NCI-H526 (cell line): ENCODE measurements at places on chromosomes 3 and 15.

- no peak for DNase-seq
Observed at GRCh38 chr15:101371081-101371480, 76.0 kb upstream of the SNRPA1 start.

GRCh38 chr3:46604127-46604526, 8.2 kb upstream of the FAM240A start:
- DNase-seq: no peak

GRCh38 chr15:31306426-31307269, 20.0 kb upstream of the KLF13 start:
- DNase-seq: peak; percentile 92

DNA sequence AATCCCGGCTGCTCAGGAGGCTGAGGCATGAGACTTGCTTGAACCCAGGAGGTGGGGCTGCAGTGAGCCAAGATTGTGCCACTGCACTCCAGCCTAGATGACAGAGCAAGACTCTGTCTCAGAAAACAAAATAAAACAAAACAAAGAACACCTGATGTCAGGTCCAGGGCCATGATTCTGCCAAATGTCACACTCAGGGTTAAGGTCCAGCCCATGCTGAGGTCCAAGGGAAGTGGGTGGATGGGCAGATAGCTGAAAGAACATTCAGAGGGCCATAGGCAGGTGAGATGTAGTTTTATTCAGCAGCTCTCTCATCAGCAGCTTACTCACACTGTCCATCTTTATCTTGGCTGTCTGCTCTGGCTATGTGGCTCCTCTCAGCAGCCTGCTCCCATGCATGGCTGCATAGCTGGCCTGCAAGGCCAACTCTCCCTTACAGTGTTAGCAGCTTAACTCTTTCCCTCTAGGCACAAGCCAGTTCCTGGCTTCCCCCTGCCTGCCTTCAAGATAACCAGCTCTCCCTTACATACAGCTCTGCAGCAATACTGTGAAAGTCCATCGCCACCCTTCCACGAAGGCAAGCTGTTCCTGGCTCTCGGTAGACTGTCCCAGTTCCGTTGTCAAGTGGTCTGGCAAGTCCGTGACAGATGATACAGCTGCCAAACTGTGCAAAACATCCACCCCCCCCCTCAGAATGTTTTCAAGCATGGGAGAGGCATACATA, 62.4 kb upstream of the SIAH2 start:
- no peak for DNase-seq

GRCh38 chr15:63892794-63893441, 59.2 kb upstream of the HERC1 start:
- no peak for DNase-seq

- DNase-seq: no peak
Observed at GRCh38 chr15:37765786-37766185, 168.7 kb upstream of the TMCO5A start.

- DNase-seq: no peak
Observed at GRCh38 chr15:47415539-47415971, 301.8 kb upstream of the SEMA6D start.

DNA sequence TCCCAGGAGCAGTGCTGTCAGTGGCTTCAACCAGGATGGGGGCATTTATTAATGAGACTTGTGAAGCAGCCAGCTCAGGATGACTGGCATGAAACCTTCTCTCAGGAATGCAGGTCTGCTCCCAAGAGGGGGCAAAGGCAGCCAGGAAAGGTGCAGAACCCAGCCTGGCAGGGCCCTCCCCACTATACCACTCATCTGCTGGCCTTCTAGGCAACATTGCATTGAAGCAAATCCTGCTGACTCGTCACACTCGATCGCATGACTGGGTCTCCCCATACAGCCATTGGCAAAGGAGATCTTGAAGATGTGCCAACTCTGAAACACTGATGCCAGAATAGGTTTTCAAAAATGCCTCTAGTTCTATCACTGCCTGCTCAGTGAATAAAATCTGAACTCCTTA, 65.7 kb upstream of the CMTM7 start:
- DNase-seq: no peak

- DNase-seq: no peak
Observed at GRCh38 chr15:68412218-68412617, 19.7 kb downstream of the ITGA11 start.

GRCh38 chr3:44920081-44920480, 45.7 kb downstream of the TGM4 start:
- no peak for DNase-seq

GRCh38 chr3:43523454-43524053, 98.3 kb downstream of the ANO10 start:
- no peak for DNase-seq

GRCh38 chr3:39189150-39189958, 3.0 kb downstream of the XIRP1 start:
- no peak for DNase-seq

DNA sequence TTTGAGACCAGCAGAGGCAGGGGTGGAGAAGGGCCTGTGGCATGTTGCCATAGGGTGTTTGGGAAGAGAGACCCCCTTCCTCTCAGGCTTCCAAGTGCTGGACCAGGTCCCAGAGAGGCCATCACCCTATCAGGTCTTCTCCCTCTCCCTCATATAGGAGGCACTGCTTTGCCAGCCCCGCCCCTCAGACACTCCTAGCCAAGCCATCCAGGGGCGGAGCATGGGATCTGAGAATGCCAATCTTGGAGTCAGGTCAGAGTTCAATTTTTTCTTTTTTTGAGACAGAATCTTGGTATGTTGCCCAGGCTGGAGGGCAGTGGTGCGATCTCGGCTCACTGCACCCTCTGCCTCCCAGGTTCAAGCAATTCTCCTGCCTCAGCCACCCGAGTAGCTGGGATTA, 32.7 kb downstream of the CRABP1 start:
- DNase-seq: no peak

DNA sequence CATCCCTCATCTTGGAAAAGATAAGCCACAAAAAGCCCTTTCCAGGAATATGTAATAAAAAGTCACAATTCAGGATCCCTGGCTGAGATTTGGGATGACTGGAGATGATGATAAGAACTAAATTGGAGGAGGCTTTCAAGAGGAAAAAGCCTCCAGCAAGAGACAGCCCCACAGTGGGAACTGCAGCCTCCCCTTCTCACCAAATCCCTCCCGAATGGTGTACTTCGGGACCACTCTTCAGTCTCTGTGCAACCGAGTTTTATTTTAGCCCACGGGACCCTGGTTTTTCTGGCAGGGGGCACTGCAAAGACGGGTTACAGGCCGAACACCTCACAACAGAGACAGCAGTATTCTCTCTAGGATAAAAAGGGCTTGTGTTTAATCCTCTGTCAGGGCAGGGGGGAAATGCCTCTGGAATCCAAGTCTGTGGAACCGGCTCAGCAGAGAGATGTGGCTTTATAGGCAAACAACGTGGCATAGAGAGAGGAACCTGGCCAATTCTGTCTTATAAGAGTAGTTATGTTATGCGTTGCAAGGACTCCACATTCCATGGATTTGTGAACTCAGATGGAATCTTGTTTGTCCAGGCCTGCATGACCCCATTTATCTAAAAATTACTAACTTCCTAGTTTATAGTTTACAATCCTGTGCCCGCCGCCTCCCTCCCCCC, 1.2 kb upstream of the LMCD1 start:
- peak; percentile 50 for DNase-seq

- no peak for DNase-seq
Observed at GRCh38 chr15:89766357-89767311, 9.5 kb upstream of the MESP2 start.

GRCh38 chr15:55257012-55257670, 32.5 kb downstream of the RAB27A start:
- DNase-seq: no peak

GRCh38 chr3:150385296-150386242, 22.5 kb upstream of the TSC22D2 start:
- no peak for DNase-seq

GRCh38 chr3:187484547-187485295, 116.5 kb downstream of the RTP4 start:
- DNase-seq: no peak

DNA sequence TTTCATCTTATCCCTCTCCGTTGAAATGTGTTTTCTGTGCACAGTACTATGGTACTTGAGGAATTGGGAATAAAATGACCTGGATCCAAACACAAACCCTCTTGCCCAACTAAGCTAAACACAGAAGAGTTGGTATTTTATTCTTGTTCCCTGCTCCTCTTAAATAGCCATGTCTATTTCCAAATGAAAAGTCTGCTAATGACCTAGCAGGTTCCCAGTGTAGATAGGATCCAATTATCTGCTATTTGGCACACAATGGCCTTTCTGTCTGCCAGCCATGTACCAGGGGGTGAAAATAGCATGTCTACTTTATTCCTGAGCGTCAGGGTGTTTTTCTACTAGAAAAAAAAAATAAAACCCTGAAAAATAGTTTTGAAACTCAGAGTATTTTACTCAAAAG, 657.0 kb upstream of the NAALADL2 start:
- no peak for DNase-seq

GRCh38 chr15:68433551-68433950, 1.6 kb upstream of the ITGA11 start:
- DNase-seq: no peak

GRCh38 chr3:113697500-113698090, 1.2 kb upstream of the USF3 start:
- DNase-seq: no peak

- no peak for DNase-seq
Observed at GRCh38 chr3:28286595-28286994, 45.2 kb downstream of the CMC1 start.

GRCh38 chr15:82100111-82100929, 54.5 kb upstream of the MEX3B start:
- no peak for DNase-seq

DNA sequence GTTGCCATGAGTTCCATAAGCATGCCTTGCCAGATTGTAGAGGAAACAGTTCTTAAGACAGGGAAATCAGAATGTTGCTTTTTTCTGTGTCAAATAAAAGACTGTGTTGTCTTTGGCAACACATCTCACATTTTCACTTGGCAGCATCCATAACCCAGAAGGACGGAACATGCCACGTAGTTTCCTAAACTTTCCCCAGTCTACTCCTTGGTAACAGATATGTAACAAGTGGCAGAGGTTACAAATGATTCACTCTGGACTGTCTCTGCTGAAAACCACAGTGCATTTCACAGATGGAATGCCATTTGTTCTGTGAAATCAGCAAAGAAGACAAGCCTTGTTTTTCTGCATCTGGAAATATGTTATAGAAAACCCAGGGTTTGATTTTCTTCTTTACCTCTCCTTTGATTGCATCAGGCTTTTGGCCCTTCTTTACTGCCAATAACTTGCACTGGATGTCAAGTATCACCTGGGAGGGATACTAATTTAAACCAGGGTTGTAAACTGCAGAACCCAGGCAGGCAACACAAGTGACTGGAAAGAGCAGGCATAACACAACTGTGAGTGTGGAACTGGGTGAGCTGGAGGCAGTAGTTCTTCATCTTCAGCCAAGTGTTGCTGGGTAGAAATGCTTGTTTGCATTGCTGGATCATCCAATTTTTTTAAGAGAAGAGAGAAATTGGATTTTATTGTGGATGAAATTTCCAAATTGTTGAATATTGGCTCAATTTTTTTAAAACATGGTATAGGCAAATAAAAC, 124.4 kb upstream of the FOXB1 start:
- DNase-seq: no peak

GRCh38 chr3:67109651-67110204, 111.6 kb downstream of the KBTBD8 start:
- peak; percentile 4 for DNase-seq

GRCh38 chr3:146085678-146086077, 75.3 kb downstream of the PLOD2 start:
- no peak for DNase-seq

GRCh38 chr3:145357453-145357852, 803.5 kb downstream of the PLOD2 start:
- no peak for DNase-seq

GRCh38 chr15:39127151-39127790, 453.6 kb upstream of the THBS1 start:
- no peak for DNase-seq

- no peak for DNase-seq
Observed at GRCh38 chr15:49120832-49121231, 34.6 kb downstream of the COPS2 start.

DNA sequence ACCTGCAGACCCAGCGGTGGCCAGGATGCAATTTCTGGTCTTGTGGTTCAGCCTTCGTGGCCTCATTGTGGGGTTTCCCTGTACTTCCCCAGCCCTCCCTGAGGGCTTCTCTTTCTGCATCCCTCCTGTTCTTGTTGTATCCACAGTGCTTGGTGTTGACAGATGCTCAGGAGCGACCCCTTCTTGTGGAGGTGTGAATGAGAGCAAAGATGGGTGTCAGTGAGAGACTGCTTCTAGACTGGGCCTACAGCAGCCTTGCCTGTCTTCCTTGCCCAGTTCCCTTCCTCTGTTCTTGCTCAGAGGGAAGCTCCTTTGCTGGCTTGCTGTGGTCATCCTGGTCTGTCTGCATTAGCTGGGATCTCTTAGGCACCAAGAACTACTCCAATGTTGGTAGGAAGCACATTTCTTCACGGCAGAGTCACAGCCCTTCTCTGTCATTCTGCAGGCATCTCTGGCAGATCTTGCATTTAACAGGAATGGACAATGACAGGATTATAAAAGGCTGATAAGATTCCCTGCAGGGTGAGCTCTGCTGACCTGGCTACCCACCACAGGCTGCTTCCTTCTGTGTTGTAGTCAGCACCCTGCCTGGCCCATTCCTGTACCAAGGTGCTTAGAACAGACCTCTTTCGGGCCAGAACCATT, 317.8 kb upstream of the C2CD4B start:
- peak; percentile 58 for DNase-seq

GRCh38 chr3:37956723-37957538, 33.7 kb upstream of the VILL start:
- DNase-seq: no peak

DNA sequence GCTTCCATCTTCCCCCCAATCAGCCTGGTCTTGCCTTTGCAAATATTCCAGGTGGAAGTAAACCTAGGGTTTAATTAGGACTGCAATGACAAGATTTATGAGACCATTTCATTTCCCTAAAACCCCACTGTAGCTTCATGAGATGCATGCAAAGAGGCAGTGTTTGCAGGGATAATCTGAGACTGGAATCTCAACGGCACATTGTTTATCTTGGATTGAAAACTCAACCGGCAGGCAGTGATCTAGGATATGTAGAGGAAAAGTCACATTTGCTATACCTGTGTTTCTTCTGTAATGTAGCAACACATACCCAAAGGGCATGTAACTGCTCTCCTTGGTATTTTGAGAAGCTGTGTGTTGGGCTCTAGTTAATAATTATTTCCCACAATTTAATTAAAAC, 18.7 kb upstream of the CLSTN2 start:
- peak; percentile 99 for DNase-seq

- DNase-seq: peak; percentile 71
Observed at GRCh38 chr3:185070491-185071286, 82.2 kb downstream of the C3orf70 start.

- DNase-seq: peak; percentile 52
Observed at GRCh38 chr3:190566043-190566933, 52.4 kb downstream of the IL1RAP start.

DNA sequence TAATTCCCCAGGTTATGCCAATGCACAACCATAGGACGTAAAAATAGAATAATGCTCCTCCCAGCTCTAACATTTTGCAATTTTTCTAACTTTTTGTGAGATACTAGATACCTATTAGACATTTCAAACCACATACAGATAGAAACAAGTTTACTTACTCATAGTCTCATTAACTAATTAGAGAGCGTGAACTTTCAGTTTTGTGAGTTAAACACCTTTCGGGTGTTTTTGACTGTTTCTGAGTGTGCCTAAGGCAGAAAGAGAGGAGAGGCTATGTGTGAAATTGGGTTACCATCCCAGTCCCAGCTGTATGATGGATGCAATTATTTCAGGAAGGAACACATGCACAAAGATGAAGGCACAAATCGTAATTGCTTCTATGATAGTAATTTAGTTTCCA, 300.4 kb upstream of the POU1F1 start:
- DNase-seq: no peak
